ENCODE measurements at places on chromosomes 1 and 21.

GRCh38 chr1:106897976-106898375, 158.5 kb upstream of the PRMT6 start:
- DNase-seq, result no peak

DNA sequence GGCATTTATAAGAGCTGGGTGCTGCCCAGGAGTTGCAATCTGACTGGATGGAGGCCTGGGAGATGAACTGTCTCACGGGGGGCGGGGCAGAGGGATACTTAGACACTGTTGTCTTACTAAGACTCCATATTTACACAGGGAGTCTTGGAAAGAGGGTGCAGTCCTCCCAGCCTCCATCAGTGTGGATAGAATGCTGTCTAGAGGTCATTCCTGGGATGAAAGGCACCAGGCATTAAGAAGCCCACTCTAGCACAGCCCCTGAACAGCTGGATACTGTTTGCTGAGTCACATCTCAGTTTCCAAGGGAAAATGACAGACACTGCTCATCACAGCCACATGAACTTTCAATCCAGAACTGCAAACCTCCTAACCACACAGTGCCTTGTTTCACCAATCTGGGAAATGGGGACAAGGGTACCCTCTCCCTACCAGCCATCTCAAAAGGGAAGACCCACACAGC, 43.3 kb downstream of the SSBP3 start:
- DNase-seq, result no peak

DNA sequence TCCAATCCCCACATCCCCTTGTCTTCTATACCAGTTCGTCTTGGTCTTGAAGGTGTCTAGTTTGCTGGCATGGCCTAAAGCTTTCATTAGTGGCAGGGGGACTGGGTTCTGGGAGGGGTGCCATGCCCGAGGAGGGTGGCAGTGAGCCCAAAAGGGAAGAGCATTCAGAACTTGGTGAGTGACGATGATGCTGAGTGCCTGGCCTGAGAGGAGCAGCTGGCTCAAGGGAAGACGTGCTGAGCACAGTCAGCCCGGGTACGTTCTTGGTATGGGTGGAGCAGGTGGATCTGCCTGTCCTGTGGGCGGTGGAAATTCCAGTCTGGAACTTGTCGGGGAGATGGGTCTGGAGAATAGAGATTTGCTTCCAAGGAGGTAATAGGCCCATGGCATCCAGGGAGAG, 4.6 kb downstream of the FDPS start:
- DNase-seq, result no peak

GRCh38 chr1:235809688-235810397, 56.9 kb downstream of the LYST start:
- no peak for DNase-seq

GRCh38 chr21:41133874-41134522, 34.0 kb upstream of the BACE2 start:
- no peak for DNase-seq

- DNase-seq, result no peak
These were observed 144.2 kb upstream of the C1orf105 start for GRCh38 chr1:172276120-172276818.

DNA sequence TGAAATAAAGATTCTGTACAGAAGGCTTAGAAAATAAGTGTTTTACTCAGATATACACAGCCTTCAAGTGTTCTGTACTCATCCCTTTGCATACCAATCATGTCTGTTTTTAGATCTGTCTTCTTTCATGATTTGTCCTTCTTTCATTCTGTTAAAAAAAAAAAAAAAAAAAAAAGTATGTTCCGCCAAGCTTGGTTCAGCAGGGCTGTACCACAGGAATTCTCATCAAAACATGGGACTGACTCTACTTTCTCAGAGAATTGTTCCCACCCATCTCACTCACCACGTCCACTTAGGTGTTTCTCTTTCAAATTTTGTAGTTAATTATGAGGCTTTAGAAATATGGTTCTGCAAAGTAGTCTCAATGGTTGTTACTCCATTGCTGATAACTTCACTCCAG, 119.0 kb downstream of the AK5 start:
- DNase-seq, result no peak

GRCh38 chr1:28815533-28816185, 3.7 kb downstream of the OPRD1 start:
- DNase-seq, result no peak

DNA sequence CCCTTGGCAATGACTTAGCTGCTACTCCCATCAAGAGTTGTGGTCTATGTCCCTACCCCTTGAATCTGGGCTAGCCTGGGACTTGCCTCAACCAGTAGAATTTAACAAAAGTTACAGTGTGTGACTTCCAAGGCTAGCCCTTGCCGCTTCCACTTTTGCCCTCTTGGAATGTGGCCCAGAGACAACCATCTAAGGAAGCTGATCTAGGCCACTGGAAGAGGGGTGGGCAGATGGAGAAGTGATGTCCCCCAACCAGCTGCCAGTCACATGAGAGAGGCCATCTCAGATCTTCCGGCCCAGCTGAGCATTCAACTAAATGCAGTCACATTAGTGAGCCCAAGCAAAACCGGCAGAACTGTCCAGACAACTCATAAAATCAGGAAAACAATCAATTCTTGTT, 115.1 kb downstream of the TOMM20 start:
- DNase-seq, result no peak

DNA sequence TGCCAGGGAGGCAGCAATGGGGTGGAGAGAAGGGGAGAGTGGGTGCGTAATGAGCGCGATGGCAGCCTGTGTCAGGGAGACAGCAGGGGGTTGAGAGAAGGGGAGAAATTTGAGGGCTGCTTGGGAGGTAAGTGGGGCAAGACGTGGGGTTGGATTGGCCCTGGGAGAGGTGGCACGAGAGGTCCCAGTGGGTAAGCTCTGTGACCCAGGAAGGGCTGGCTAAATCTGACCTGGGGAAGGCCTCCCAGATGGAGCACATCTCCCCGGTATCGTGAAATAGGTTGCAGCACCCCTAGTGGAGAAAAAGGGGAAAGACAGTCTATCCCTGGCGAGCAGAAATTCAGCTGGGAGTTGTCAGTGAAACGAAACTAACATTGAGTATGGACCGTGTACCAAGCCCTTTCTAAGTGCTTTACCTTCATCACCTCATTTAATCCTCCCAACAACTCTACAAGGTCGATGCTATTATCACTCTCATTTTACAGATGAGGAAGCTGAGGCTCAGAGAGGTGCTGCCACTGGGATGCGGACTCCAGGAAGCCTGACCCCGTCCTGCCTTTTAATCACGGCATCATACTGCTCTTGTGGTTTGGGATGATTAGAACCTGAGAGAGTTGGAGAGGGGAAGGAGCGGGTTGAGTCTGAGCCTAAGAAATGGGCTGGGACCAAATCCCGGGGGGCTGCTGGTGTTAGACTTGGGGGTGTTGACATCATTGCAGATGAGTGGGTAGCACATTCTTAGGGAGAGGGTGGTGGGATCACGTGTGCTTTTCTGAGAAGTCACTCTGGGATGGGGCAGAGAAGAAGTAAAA, 56.6 kb upstream of the RPL11 start:
- DNase-seq, result peak; percentile 56

DNA sequence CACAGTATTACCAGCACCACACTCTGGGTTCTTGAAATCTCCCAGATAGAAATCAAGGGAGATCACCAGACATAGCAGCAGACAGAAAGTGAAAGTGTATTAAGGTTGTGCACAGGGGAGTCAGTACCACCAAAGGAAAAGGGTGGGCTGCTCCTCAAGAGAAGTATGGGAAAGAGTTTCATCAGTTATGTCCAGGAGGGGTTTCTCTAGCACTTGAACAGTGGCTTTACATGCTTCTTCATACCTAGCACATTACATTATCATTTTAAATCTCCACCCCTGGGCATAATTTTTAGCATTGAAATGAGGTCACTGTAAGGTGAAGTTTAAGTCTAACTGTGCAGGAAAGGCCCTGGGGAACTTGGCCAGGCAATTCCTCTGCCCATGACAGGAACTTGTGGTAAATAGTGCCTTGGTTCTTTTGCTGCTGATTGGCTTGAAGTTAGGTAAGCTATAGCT, 601.0 kb downstream of the NUF2 start:
- no peak for DNase-seq

- DNase-seq, result no peak
These were observed 408.3 kb downstream of the DSCAM start for GRCh38 chr21:40438616-40439015.

- DNase-seq, result no peak
These were observed 23.3 kb downstream of the ZBTB17 start for GRCh38 chr1:15952317-15953258.

- DNase-seq, result no peak
These were observed 8.7 kb downstream of the MTFR1L start for GRCh38 chr1:25828491-25828890.

DNA sequence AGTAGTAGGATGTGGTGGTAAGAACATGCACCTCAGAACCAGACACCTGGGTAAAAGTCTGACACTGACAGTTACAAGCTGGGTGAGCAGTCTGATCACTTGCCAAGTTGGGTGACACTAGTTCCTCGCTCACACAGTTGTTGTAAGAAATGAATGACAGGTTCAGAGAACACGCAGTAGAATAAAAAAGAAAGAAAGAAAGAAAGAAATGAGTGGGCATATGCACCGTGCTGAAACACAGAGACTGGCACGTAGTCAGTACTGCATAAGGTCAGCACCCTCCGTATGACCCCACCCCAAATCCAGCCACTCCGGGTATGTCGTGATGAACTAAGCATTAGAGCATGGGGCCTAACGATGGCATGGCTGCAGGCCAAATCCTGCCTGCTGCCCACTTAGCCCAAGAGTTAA, 90.6 kb downstream of the GLUL start:
- no peak for DNase-seq

DNA sequence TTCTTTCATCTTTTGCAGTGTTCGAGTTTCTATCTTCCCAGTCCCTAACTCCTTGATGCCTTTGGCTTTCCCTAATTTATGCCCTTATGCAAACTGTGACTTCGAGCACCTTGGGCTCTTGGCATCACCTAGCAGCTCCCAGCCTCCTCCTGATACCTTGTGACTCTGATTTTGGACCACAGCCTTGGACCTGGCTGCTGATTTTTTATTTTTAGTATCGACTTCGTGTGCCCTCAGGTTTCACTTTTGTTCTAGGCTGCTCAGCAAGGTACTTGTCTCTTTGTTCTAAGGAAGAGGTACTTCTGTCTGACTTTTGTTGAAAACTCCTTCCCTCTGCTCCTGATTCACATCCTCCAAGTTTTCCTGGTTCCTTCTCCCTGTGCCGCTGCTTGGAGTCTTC, 69.6 kb upstream of the KCNK1 start:
- no peak for DNase-seq

DNA sequence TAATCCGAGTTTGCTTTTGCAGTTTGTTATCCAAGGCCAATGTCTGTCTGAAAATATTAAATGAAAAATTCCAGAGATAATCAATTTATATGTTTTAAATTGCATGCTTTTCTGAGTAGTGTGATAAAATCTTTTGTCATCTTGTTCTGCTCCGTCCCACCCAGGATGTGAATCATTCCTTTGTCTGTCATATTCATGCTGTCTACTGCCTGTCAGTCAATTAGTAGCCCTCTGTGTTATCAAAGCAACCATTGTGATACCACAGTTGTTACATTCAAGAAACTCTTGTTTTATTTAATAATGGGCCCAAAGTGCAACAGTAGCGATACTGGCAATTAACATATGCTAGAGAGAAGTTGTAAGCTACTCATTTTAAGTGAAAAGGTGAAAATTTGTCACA, 819.3 kb downstream of the BRINP3 start:
- no peak for DNase-seq

GRCh38 chr1:245156041-245156735, 1.4 kb downstream of the KIF26B start:
- DNase-seq, result peak; percentile 97

DNA sequence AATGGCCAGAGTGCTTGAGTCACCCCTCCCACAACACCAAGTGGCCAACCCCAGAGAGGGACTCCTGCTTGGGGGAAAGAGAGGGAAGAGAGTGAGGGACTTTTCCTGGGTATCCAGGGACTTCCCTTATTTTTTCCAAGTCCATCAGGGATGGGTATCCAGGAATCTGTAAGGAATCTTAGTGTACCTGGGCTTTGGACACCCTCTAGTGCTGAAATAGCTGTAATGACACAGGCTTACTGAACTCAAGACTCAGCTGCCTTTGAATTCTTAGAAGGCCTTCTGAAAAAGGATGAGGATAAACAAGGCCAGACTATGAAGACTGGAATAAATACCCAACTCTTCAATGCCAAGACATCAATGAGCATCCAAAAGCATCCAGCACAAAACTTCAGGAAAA, 12.0 kb downstream of the TSHB start:
- DNase-seq, result no peak

- no peak for DNase-seq
These were observed 130.6 kb downstream of the EDEM3 start for GRCh38 chr1:184624051-184624450.

GRCh38 chr21:16047904-16048303, 318.1 kb downstream of the USP25 start:
- no peak for DNase-seq

DNA sequence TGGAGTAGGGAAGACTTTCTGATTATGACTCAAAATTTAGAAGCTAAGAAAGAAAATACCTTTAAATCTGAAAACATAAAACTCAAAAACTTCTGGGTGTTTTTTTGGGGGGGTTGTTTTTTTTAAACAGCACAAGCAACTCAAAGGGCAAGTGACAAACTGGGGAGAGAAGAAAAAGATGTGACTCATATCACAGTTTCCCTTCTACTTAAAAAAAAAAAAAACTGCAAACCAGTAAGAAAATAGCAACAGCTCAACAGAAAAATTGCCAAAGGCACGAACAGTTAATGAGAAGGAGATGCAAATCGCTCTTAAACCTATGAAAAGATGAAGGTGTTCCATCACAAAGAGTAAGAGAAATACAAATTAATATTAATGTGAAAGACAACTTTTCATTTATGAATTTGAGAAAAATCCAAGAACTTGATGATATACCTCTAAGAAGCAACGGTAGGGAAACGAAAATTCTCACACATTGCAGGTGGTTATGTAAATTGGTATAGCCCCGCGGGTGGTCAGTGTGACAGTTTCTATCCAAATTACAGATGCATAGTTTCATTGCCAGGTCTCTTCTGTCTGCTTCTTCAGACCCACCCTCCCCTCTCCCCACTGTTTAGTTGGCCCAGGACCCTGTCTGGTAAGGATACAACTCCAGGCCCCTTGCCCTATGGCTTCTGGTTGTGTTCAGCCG, 9.0 kb downstream of the IFNAR2 start:
- DNase-seq, result no peak

GRCh38 chr1:194114288-194114687, 927.9 kb upstream of the B3GALT2 start:
- no peak for DNase-seq

GRCh38 chr1:55586771-55587170, 371.6 kb upstream of the USP24 start:
- DNase-seq, result no peak

DNA sequence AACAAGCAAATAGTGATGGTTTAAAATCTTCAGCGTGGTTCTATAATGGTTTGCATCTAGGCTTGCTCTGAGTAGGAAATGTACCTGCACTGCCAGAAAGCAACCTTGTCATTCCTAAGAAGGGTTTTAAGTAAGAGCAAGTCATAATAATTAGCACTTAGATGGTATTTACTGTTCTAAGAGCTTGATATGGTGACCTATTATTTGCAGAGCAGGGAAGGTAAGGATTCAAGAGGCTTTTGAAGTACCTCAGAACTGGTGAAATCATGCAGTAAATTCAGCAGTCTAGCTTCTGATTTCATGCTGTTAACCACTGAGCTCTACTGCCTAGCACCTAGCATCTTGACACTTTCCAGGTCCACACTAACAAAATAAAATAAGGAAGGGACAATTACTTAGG, 23.7 kb downstream of the ATP1A1 start:
- no peak for DNase-seq

- no peak for DNase-seq
These were observed 346.5 kb upstream of the PROX1 start for GRCh38 chr1:213641312-213641711.

- no peak for DNase-seq
These were observed 268.4 kb upstream of the DUSP10 start for GRCh38 chr1:222010306-222010705.

Measured in D721Med (cell line).